ENCODE measurements at places on chromosomes 2 and 18.
A peak's percentile ranks its signal among the peaks of the same experiment; 100 is the strongest.

GRCh38 chr2:172021955-172022354, 22.2 kb downstream of the METAP1D start:
- DNase-seq: no peak

DNA sequence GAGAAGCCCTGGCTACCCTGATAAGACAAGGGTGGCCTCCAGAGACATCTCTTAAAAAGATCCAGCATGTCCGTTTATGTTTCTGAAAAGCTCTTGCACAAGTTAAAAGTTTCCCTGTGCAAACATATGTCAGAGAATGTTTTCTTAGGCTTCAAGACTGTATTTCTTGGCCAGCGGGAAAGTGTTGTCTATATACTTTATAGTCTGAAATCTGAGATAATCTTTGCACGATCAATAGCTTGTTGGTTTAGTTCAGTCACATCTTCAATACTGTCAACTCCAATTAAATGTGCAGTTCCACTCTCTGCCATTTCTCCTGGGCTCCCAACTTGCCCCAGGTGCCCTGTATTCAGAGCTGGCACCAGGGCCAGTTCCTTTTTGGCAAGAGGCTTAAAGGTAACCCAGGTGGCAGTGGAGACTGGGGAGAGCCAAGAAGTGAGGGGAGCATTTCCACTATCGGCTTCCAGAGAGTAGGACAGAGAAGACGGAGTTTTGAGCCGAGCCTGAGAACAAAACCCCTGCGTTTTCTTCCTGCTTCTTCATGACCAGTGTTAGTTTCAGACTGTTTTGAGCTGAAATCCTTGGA, 64.4 kb downstream of the ACOXL start:
- no peak for DNase-seq

GRCh38 chr2:37637985-37638384, 33.5 kb downstream of the CDC42EP3 start:
- DNase-seq: no peak

DNA sequence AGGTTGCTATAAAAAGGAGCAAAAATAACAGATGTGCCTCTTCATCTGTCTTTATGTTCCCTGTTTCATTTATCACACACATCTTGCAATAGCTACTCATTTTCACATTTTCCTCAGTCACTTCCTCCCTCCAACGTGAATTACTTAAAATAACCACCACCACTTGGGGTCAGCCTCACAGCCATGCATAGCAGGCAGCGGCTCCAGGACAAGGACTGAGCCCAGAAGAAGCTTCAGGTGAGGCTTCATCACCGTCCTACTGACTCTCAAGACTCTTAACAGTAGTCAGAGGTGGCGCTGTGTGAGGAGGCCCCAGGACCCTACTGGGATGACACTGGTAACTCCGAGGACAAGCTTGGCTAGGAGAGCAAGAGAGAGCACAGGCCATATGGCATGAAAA, 15.5 kb upstream of the ST8SIA5 start:
- DNase-seq: no peak

- no peak for DNase-seq
Measured at GRCh38 chr2:173752152-173752551, 213.0 kb downstream of the SP3 start.

DNA sequence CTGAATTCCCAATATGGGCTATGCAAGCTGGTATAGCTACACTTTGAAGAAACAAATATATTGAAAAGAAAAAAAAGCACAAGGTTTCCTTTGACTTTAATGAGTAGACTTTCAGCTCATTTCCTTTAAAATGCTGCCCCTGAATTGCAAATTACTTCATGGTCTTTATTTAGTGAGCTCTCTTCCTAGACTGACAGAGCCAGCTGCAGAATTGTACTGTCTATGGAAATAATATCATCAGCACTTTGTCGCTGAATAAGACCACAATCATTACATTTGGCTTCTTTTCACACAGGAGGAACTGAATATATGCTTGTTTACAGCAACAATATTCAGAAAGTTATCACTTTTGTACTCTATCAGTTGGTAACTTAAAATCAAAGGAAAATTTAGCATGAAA, 41.7 kb downstream of the ARL5A start:
- DNase-seq: no peak

- DNase-seq: no peak
Measured at GRCh38 chr2:162164802-162165201, 12.8 kb upstream of the GCG start.

DNA sequence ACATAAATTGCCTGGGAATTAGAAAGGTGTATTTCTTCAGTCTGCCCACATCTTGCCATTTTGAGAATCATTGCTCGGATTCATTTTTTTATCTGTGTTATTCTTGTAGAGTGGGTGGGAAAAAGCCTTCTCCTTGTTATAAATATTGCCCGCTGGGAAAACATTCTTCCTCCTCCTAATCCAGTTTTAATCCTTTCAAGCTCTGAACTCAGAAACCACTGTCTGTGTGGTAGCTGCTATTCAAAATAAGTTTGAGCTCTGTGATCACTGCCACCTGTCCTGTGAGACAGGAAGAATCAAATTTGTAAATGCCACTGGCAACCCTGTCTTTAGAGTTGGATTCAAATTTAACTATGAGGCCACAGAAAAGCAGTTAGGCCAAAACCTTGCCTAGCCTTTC, 1875.2 kb upstream of the PIK3C3 start:
- DNase-seq: no peak

DNA sequence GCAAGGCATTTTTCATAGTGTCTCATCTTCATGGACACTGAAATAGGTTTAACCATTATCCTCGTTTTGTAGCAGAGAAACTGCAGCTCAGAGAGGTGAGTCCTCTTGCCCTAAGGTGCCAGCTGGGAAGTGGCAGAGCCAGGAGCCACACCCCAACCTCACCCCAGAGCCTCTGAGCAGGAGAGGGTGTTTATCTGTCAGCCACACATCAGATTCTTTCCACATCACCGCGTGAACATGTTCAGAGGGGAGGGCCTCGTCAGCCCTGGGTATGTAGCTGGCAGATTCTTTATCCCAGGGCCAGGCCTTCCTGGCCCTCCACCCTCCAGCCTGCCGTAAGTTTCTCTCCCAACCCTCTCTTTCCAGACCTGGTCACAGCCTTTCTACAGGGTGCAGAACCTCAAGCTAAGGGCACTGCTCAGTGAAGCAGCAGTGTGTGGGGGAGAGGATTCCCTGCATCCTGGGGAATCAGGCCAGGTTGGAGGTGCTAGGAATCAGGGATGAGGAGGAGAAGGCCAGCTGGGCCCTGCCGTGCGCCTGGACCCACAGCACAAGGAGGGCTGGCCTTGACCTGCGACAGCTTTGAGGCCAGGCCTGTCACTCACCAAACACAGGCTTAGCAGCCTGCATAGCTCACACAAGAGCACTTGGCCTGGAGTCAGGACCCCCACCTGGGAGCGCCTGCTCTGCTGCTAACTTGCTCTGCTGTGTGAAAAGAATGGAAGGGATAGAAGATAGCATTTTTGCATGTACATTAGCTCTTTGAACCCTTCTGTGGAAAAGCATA, 111.3 kb upstream of the MCFD2 start:
- DNase-seq: no peak

GRCh38 chr2:56713161-56713676, 529.4 kb downstream of the CCDC85A start:
- DNase-seq: no peak

GRCh38 chr2:53786352-53786704, 425 bp downstream of the ASB3 start:
- peak; percentile 53 for DNase-seq

GRCh38 chr2:96114903-96115581, 1.3 kb downstream of the ADRA2B start:
- DNase-seq: no peak

DNA sequence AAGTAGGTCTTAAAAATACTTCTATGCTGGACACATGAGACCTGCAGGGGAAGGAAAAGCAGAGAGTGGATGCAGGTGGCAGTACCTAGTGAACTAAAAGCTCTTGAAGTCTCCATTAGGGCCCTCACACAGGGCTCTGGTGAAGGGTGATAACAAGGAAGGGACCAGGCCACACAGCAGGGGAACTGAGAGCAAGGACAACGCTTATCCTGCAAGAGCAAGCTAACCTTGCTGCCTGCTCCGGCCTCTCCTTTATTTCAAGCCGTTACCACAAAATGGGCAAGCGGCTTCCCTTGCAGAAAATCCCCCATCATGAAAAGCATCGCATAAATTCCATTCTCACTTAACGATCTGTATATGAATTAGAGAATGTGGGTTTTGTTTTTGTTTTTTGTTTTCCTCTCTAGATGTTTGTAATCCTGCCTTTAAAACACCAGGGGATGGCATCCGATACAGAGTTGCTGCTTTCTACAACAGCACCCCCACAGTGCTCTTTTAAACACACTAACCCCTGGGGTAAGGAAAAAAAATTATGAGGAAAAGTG, 64.5 kb downstream of the CACNB4 start:
- DNase-seq: no peak

- no peak for DNase-seq
Measured at GRCh38 chr2:33492399-33493134, 16.1 kb downstream of the RASGRP3 start.

DNA sequence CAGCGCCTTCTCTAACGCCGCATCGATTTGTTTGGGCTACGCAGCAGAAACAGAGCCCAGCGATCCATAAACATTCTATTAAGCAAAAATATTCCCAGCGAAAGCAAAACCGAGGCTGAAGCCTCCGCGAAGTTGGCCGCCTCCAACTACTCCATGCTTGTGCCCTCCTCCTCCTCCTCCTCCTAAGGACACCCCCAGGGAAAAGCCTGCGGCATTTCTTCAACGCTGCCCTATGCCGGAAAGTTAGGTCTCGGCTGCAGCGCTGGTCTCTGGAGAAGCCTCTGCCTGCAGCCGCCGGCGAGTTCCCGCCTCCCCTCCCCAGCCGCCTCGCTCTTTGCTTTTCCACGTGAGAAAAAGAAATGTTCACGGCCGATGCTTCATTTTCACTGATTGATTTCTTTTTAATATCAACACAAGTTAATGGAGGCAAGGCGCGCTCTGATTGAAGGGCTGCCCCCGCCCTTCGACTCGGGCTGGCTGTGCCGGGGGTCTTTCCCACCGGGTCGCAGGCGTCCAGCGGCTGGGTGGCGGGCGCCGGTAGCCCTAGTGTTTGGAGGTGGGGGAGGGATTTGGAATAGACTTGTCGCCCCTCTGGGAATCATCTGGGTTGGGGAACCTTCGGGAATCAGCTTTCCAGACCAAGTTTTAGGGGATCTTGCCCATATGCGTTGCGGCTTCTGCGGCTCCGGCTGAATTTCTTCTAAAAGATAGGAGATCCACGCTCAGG, 3.9 kb downstream of the NRP2 start:
- no peak for DNase-seq

- no peak for DNase-seq
Measured at GRCh38 chr18:21571772-21572171, 28.7 kb downstream of the ESCO1 start.

GRCh38 chr2:43039376-43040080, 186.9 kb downstream of the ZFP36L2 start:
- no peak for DNase-seq

GRCh38 chr18:49754866-49755265, 58.5 kb downstream of the ACAA2 start:
- DNase-seq: no peak

DNA sequence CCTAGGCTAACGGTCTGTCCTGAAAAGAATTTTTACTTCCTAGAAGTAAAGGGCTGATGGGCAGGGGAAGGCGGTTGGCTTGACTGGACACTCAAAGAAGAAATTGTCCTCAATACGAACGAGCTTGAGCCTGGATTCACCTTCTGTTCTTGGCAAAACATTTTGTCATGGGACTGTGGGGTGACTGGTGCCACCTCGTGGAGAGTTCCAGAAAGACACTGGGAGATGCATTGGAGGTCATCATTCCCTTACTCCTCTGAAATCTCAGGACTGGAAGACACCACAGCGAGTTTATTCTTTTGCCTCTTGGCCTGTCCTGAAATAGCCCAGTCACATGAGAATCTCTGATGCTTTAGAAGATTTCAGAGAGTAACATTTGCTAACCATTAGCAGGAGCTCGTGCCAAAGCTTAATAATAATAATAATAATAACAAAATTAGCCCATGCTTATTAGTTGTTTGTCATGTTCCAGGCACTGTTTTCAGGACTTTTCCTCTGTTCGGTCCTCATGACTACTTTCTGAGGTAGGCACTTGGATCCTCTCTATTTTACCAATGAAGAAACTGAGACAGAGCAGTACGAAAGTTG, 44.5 kb downstream of the TMEM182 start:
- peak; percentile 74 for DNase-seq

DNA sequence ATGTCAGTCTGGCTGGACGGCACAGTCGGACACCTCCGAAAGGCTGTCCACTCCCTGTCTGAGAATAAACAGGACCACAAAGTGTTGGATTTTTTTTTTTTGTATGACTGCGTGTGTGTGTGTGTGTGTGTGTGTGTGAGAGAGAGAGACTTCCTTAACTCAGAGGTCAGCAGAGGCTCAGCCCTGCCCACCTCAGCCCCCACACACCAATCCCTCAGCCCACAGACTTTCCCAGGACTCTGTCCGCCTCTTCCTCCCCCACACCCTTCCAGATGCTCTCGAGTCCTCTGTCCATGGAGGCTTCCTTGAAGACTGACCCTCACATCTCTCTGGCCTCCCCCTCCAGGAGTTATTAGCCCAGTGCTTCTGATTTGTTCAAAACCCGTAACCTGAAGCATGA, 147.3 kb downstream of the BCL11A start:
- no peak for DNase-seq

- DNase-seq: no peak
Measured at GRCh38 chr2:383888-384287, 96.0 kb upstream of the ALKAL2 start.

DNA sequence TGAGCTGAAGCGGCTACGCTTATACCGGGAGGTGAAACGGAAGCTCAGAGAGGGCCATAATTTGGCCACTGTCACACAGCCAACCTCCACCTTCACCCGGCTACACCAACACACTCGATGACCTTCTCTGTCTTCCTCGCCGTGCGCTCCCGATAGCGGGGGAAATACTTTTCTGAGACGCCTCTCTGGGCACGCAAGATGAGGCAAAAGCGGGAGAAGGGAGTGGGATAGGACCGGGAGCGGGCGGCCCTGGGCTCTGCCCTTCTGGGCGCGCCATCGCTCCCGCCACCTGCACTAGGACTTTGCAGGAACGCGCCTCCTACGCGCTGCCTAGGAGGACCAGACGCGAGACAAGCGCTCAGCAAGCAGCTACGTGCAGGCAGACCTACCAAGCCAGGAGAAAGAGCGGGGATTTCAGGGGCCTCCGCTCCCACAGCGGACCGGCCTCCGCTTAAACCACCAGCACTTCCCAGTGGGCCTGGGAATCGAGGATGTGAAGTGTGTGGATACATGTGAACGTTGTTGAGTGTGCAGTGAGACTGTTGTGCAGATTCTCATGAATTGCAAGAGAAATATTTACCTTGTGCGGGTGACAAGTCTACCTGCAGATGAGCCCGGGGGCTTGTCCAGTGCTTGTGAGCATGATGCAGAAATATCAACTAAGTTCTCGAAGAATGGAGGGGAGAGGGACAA, 11.4 kb downstream of the SIX3 start:
- DNase-seq: no peak

- no peak for DNase-seq
Measured at GRCh38 chr2:99821039-99821438, 321.4 kb downstream of the AFF3 start.

DNA sequence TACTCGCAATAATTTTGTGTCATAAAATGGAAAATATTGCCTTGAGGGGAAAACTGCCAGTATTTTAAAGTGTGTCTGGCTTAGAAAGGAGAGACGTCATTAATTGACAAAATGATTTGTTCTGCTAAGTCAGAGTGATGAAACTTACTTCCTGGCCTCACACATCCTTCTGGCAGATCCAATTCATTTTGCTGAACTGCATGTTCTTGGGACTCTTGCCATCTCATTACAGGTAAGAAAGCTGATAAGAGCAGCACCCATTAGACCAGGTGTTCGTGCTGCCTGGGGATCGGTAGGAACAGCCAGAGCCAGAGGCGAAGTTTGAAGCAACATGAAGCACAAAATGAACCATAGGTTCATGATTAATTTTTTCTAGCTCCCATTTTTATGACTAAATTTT, 38.0 kb downstream of the KCNE4 start:
- no peak for DNase-seq

GRCh38 chr2:164910101-164910899, 45.0 kb downstream of the SLC38A11 start:
- DNase-seq: no peak
